ENCODE measurements at places on chromosomes 2 and 18.

- DNase-seq: no peak
Observed at GRCh38 chr2:120779781-120780283, 44.2 kb downstream of the GLI2 start.

DNA sequence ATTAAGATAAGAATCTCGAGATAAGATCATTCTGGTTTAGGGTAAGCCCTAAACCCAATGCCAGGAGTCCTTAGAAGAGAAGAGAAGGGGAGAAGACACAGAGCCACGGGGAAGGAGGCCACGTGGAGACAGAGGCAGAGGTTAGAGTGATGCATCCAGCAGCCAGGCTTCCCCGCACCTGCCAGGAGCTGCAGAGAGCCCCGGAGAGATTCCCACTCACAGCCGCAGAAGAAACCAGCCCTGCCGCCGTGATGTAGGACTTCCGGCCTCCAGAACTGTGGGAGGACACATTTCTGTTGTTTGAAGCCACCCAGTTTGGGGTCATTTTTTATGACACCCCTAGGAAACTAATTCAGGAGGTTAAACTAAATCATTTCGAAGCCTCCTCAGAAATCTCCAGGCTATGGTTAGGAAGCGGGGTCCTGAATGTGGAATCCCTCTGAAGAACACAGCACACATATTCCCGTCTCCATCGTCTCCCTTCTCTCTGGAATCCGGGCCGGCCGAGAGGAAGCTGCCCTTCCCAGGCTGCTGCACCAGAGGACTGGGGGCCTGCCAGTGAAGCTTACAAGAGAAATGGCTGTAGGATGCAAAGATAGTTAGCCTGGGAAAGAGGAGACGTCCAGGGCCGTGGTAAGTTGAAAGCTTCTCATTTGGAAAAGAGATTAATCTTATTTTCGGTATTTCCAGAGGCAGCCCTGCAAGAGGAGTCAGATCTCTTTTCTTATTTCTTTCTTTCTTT is 156.6 kb downstream of the TWIST2 start:
- DNase-seq: no peak

DNA sequence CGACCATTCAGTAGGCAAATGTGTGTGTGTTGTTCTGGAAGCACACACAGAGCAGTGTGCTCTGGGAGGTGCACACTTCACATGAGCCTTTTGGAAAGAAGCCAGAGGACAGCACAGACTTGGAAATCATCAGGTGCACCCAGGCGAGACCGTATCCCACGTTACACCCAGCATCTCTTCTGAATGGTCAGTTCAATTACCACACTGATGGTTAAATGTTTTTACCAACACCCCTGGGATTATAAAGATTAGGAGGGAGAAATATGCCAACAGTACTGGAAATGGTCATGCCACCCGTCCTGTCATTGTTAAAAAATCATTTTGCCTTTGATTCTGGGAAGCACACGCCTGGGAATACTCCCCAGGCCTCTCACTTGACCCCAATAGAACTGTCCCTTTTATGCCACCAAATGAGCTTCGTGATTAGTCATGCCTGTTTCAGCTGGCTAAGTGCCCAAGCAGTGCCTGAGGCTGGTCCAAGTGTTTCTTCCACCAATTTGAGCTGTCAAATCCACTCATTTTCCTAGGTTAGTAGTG is 183.7 kb downstream of the NRP2 start:
- no peak for DNase-seq

DNA sequence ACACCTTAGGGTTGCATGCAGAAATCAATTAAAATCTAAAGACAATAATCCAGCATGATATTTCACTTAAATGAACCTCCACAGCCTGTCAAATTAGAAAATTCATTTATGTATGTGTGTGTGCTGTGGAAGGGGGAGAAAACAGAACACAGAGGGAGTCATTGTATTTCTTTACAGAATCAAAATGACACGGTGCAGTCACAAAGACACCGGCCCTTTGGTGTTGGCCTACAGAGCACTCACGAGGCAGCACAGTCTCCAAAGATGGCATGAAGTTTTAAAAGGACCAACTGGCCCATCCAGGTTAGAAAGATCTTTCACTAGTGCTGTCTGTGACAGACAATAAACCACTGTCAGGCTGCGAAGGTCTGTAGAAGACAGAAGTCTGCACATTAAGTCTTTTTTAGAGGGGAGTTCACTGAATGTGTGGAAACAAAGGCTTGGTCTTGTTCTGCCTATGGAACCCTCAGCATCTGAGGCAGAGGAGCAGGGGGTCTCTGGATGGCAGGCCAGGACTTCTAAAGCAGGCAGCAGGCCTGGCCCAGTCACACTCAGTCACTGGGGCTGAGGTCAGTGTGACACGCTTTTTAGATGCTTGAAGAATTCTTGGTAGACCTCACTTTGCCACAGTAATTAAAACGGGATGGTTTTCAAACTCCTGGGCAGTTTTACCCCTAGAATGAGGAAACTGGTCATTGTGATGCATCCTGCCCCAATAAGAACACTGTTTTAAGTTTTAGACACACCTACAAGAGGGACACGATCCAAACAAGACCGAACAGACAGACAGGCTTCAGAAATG is 184.9 kb downstream of the AFF3 start:
- DNase-seq: no peak

GRCh38 chr2:135798762-135799161 is 38.2 kb downstream of the LCT start:
- no peak for DNase-seq

- no peak for DNase-seq
Observed at GRCh38 chr2:184338771-184339170, 259.6 kb upstream of the ZNF804A start.

- DNase-seq: peak; percentile 62
Observed at GRCh38 chr2:218168635-218169462, 2.1 kb upstream of the CXCR1 start.

DNA sequence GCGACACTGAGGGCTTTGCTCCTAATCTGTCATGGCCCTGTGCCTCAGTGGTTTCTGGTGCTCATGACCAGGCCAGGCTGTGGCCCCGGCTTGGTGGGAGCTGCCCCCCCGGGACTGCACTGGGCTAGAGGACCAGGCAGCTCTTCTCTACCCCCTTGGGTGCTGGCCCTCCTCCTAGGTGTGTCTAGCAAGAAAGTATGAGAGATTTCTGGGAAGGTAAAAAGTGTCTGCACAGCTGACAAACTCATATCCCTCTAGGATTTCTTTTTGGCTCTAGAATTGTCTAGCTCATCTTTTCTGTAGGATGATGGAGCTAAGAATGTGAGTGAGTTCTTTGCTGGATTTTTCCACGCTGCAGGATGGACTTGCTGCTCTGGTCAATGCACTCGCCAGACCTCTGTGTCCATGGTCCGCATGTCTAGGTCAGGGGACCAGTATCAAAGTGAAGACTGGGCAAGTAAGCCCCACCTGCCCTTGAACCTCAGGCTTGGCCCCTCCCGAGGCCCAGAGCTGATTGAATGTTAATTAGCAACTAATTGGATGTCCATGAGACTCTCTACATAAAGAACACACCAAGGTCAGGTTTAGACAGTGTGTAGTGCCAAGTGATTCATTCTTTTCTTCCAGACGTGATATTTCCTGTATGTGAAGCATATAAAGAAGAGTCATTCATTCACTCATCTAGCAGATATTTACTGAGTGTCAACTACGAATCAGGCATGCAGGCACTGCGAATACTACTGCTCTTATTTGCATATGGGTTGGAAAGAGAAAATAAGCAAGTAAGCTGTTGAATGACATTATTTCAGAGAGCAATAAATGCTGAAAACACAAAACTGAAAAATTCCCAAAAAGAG is 15.6 kb upstream of the PSD4 start:
- DNase-seq: no peak

DNA sequence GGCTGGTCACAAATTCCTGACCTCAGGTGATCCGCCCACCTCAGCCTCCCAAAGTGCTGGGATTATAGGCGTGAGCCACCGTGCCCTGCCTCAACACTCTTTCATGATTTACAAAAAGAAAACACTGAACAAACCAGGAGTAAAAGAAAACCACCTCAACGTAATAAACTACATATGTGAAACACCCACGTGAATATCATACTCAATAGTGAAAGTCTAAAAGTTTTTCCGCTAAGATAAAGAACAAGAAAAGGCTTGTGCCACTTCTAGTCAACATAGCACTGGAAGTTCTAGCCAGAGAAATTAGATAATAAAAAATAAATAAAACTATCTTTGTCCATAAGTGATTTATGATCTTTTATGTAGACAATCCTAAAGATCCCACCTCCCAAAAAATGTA is 68.5 kb downstream of the ROCK2 start:
- no peak for DNase-seq

DNA sequence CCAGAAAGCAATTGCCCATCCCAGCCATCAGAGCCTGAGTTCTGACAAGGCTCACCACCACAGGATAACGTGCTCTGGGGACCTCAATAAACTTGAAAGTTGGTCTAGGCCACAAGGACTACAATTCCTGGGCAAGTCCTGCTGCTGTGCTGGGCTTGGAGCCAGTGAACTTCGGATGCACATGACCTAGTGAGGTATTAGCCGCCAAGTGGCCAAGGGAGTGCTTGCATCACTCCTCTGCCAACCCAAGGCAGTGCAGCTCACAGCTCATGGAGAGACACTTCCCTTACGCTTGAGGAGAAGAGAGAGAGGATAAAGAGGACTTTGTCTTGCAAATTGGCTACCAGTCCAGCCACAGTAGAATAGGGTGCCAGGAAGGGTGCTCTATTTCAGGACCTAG is 219.6 kb downstream of the MBD2 start:
- no peak for DNase-seq

DNA sequence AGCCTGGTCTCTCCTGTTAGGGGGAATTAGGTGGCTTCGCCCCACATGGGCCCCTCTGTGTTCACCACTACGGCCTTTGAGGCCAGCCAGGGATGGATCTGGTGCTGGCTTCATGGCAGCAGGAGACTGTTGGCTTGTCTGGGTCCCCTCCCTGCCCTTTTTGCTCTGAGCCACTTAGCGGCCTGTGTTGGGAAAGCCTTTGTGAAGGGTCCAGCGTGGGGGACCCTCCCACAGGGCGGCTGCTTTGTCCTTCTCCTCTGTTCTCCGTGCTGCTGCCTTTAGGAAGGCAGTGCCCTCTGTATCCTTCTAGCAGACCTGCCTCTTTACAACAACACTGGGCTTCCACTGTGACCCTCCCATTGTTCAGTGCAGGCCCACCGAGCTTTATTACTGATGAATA is 118.4 kb downstream of the TSN start:
- no peak for DNase-seq

GRCh38 chr2:230751062-230751461 is 38.4 kb downstream of the CAB39 start:
- DNase-seq: no peak

DNA sequence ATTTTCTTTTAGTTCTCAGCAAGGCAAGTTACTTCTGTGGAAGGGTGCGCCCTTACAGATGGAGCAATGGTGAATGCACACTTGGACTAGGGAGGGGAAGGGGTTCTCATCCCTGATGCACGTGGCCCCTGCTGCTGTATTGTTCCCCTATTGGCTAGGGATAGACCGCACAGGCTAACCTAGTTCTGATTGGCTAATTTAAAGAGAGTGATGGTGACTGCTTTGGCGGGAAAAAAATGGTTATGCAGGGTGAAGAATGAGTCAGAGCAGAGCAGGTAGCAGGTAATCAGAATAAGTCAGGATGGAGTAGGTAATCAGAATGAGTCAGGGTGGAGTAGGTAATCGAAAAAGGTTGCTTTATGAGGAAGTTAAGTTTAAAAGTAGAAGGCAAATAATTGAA is 171.5 kb downstream of the MTCL1 start:
- DNase-seq: no peak

DNA sequence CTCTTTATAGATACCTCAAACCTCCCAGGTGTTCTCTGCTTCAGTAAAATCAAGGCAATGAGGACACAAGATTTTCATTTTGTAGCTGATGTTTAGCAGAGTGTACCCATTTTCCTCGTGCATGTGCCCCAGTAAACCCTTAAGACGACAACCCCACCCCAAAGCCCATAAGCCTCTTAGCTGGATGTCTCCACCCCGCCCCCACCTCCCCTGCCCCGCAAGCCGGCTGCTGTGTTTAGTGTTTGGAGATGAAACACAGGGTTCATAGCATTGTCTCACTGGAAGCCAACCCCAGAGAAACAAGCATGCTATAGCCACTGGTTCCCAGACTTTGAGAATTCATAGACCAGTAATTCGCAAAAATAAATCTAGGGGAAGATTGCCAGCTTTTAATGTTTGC is 5.8 kb upstream of the SAG start:
- DNase-seq: no peak

DNA sequence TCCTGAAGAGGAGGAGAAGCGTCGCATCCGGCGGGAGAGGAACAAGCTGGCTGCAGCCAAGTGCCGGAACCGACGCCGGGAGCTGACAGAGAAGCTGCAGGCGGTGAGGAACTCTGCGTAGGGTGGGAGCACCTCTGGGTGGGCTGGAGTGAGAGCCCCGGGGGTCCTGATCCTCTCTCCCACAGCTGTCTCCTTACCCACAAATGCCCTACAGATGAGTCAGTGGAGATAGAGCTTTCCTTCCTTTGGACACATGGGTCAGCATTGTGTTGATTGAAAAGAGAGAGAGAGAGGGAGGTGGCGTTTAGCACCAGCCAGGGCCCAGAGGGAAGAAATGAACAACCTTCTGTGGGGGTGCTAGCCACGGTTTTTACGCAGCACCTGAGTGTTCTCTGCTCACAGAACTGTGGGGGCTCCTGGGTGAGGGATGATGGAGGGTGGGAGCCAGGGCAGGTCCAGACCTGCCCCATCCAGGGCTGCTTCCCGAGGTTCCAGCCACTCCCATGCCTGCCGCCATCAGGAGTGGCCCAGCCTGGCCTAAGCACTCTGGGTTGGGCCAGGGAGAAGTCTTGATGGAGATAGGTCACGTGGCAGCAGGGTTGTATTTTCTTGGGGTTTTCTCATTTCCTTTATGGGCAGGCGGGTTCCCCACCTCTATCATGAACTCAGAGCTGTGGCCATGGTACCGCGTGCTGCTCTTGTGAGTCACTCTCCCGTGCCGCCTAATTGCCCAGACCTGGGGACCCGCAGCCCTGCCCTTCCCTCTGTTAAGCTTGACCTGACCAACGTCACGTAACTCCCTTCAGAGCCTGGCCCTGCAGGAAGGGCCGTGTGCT is 16.3 kb downstream of the FOSL2 start:
- peak; percentile 55 for DNase-seq

- peak; percentile 41 for DNase-seq
Observed at GRCh38 chr2:219296631-219297391, 12.4 kb downstream of the PTPRN start.
